ENCODE measurements at places on chromosomes 6 and 20. TPM values are rescaled to one million over a fixed set of nuclear protein-coding genes. Genes with fewer than 3 reads are reported as not detected.

The UNC5CL gene
- 0.43 TPM for total RNA-seq

The CLPSL1 gene
- not detected for total RNA-seq

DNA sequence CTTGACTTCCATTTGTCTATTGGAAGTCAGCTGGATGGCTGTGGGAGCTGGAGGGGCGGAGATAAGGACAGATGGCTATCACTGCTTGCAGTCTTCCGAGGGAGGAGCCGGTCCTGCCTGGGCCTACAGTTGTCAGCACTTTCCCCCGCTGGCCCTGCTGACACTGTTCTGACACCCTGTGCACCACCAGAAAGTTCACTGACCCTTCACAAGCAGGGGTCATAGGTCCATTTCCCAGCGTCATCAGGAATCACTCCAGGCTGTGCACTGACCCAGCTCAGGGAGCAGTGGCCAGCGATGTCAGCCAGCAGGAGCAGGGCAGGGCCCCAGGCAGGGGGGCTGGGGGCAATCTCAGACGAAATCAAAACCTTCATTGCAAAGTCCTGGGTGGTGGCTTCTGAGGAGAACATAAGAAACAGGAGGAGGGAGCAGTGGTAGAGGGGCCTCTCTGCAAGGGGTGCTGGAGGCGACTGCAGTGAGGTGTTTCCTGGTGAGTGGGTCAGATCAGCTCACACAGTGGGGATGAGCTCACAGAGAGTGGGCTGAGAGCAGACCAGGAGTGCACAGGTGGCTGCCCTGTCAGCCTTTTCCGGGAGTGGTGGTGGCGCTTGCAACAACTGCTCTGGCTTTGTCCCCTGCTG lies 26.5 kb upstream of the PLEKHG1 start:
- H3K4me3 ChIP-seq, result no peak overlapping the region
- H3K27ac ChIP-seq, result no peak overlapping the region
- no peak for DNase-seq

DNA sequence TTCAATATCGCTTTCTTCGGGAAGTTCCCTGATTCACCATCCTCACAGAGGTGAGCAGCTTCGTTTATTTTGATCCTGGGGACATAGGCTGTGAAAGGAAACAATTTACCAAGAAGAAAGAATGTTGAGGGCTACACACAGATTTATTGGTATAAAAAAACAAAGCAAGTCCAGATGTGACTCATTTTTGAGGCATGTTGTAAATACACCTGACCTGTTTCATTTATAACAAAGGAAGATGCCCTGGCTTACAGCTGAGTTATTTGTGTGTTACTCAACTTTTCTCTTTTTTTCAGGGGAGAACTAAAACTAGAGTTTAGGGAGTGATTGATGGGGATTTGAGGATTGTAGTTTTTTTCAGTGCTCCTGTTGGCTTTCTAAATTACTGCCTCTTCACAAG lies 489.5 kb downstream of the CBLN4 start:
- H3K27ac ChIP-seq, result no peak overlapping the region
- no peak overlapping the region for H3K4me3 ChIP-seq
- DNase-seq, result no peak

GRCh38 chr20:36268440-36269342 lies 32.4 kb downstream of the AAR2 start:
- no peak for DNase-seq
- no peaks in the 10 kb centered on the region for H3K36me3 ChIP-seq
- no peaks in the 10 kb centered on the region for H3K4me1 ChIP-seq
- no peak overlapping the region for H3K27ac ChIP-seq
- no peak overlapping the region for H3K4me3 ChIP-seq

- H3K27ac ChIP-seq, result no peak overlapping the region
- no peak for DNase-seq
- H3K4me3 ChIP-seq, result no peak overlapping the region
- no peaks in the 10 kb centered on the region for H3K27me3 ChIP-seq
These were observed 365.8 kb downstream of the BCKDHB start for GRCh38 chr6:80472271-80472670.

DNA sequence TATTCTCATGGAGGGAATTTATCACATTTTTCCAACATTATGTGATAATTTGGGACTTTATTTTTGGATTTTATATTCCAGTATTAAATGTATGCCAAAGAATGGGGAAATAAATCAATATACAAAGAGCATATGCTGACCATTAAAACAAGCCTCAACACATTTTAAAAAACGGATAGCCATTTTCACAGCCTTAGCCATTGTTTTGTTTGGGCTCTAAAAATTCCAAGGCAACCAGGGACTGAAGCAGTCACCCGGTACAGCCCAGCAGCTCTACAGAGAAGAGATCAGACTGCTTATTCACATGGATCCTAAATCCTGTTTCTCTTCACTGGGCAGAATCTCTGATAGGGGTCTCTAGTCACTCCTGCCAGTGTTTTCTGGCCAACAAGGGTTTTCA lies 150.2 kb upstream of the OGFRL1 start:
- no peak overlapping the region for H3K4me3 ChIP-seq
- DNase-seq, result no peak
- H3K36me3 ChIP-seq, result no peaks in the 10 kb centered on the region
- H3K27ac ChIP-seq, result no peak overlapping the region
- H3K27me3 ChIP-seq, result no peaks in the 10 kb centered on the region

DNA sequence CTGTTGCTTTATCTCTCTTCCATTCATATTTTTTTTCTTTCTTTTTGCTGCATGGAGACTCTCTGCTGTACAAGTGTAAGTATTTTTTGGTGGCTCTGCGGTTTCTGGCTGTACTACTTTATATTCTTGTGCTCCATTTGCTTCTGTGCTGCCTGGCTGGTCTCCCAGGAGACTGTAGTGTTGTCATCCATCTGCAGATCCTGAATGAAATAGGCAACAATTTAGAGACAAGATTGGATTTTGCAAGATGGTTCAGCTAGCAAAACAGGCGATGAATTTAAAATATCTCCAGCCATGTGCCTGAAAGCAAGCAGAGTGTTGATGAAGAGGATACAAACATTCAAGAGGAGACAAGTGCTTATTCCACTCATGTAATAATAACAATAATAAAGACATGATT lies 75.1 kb upstream of the SCGN start:
- H3K4me1 ChIP-seq, result no peaks in the 10 kb centered on the region
- H3K27me3 ChIP-seq, result no peaks in the 10 kb centered on the region
- DNase-seq, result no peak
- H3K27ac ChIP-seq, result no peak overlapping the region

- no peaks in the 10 kb centered on the region for H3K27me3 ChIP-seq
- H3K4me3 ChIP-seq, result no peak overlapping the region
- DNase-seq, result no peak
- H3K27ac ChIP-seq, result no peak overlapping the region
These were observed 109.6 kb upstream of the BACH2 start for GRCh38 chr6:90406142-90406794.

- no peak overlapping the region for H3K27ac ChIP-seq
- H3K4me1 ChIP-seq, result no peaks in the 10 kb centered on the region
- no peaks in the 10 kb centered on the region for H3K27me3 ChIP-seq
- H3K36me3 ChIP-seq, result no peaks in the 10 kb centered on the region
- H3K4me3 ChIP-seq, result no peak overlapping the region
- no peak for DNase-seq
These were observed 202.6 kb upstream of the HEY2 start for GRCh38 chr6:125546841-125547251.

DNA sequence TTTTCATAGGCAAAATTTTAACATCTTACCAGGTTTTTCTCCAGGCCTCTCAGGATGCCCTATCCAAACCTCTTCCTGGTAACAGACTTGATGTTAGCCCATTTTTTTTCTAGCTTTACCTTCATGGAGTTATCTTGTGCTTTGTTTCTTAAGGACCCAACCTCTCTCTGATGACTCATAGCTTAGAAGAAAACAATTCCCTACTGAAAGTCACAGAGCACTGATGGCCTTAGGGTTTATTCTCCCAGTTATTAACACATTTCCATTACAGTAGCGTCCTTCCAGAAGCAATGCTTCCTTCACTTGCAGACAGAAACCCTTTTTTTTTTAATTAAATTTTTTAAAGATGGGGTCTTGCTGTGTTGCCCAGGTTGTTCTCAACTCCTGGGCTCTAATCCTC lies 79.4 kb downstream of the IYD start:
- no peak overlapping the region for H3K4me3 ChIP-seq
- H3K4me1 ChIP-seq, result no peaks in the 10 kb centered on the region
- no peak for DNase-seq
- no peaks in the 10 kb centered on the region for H3K27me3 ChIP-seq
